ENCODE measurements at places on chromosomes 1 and 21. TPM values are rescaled to one million over a fixed set of nuclear protein-coding genes. Genes with fewer than 3 reads are reported as not detected.

The CDK18 gene
- total RNA-seq: 46.5 TPM

The EVA1C gene
- total RNA-seq: 6.9 TPM

The LCE1E gene
- not detected for total RNA-seq

The XCL2 gene
- not detected for total RNA-seq

The OR6K3 gene
- not detected for total RNA-seq

The MFSD2A gene
- 23.9 TPM for total RNA-seq

The BRDT gene
- 0.19 TPM for total RNA-seq

The CCDC190 gene
- not detected for total RNA-seq

The SPATA45 gene
- total RNA-seq: not detected

The CLCA4 gene
- total RNA-seq: not detected

The SLC1A7 gene
- total RNA-seq: not detected

The S100A7 gene
- total RNA-seq: not detected
